A549 (cell line): ENCODE measurements at places on chromosomes 4 and X.
A peak's percentile ranks its signal among the peaks of the same experiment; 100 is the strongest.

- DNase-seq, result no peak
These were observed 68.0 kb downstream of the SNX12 start for GRCh38 chrX:71000139-71000538.

DNA sequence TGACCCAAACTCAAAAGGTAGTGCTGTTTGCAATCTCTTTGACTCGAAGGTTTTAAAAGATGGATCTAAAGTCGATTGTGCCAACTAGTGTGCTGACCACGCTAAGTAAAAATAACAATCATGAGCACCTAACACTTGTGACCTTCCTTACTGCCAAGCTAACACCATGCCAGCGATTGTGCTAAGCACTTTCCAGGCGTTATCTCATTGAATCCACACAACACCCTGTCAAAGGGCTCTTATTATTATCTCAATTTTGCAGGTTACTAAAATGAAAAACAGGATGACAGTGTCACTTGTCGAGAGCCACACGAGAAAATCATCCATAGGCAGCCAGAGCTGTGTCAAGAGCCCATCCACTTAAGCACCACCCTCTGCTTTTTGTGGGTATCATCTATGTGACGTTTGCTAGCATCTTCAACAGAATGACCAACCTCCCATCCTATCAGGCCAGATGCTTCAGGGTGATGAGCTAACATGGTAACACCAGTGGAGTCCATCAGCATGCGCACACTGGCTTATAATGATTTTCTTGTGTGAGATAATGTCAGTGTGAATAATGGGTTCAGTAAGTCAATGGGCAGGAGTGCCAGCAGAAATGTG lies 893 bp upstream of the GAB3 start:
- DNase-seq, result no peak

DNA sequence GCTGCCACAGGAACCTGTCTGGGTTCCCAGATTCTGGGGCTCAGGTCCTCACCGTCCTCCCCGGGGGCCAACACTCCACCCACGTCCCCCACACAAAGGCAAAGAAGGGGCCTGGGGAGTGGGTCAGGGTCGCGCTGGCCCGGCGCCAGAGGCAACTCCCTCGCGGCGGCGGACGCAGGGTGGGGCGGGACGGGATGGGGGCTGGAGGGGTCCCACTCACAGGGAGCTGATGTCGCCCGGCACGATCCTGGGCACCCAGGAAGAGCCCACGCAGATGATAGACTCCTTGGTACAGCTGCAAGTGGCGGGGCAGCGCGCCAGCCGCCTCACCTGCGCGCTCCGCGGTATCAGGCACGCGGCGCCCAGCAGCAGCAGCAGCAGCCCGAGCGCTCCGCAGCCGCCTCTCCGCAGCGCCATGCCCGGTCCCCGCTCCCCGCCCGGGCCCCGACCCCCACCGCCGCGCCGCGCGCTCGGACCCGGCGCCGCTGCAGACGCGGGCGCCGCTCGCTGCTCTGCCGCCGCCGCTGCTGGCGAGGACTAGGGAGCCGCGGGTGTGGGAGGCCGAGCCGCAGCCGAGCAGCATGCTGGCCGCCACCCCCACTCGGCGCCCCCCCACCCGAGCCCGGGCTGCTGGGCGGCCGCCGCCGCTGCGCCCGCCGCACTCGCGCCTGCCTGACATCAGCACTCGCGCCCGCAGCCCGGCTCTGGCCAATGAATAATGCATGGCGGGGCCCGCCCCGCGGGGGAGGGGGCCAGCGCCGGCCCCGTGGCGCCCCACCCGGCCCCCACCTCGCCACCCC lies at the start of gene LGI2:
Gene LGI2 (minus strand): TSS at position 670 of the 800 bp plus-strand sequence. CDS start 253 bp downstream, at position 417.
- DNase-seq, result no peak

DNA sequence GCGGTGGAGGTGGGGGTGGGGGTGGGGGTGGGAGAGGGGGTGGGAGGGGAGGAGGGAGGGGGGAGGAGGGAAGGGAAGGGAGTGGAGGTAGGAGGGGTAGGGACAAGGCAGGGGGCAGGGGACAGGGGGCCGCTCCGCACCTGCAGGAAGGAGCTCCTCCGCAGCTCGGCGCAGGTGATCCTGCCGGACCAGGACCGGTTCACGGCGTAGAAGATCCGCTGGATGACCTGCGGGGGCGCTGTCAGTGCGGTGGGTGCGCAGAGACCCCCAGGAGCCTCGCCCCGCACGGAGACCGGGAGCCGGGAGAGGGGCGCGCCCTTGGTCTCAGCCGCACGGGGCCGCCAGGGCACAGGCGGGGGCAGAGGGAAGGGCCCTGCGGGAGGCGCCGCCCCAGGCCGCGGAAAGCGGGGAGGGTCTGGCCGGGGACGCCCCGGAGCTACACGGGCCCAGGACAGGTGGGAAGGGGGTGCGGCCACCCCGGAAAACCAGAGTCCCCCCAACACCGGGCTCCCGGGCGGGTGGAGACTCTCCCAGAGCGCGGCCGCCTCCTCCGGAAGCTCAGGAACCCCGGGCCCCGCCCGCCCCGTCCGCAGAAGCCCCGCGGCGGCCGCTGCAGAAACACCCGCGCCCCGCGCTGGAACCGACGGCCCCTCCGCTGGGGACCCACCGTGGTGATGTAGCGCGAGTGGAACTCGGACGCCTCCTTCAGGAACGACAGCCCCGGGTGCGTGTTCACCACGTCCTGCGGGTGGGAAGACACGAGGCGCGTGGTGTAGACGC lies 27.6 kb upstream of the GTPBP6 start:
- DNase-seq, result no peak

DNA sequence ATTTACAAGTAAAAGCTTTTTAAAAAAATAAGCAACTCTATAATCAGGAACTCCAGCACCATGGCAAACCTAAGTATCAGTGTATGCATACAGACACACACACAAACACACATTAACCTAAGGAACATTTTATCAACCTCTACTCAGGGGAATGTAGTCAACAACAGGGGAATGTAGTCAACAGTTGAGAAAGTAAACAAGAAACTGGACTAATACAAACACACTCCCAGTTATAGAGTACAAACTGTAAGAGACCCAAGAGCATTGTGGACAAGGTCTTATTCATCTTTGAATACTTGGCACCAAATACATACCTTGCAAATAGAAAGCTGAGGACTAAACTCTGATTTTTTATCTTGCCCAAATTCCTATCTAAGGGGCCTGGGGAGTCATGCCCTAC lies 36.2 kb downstream of the PAPSS1 start:
- DNase-seq, result peak; percentile 60

DNA sequence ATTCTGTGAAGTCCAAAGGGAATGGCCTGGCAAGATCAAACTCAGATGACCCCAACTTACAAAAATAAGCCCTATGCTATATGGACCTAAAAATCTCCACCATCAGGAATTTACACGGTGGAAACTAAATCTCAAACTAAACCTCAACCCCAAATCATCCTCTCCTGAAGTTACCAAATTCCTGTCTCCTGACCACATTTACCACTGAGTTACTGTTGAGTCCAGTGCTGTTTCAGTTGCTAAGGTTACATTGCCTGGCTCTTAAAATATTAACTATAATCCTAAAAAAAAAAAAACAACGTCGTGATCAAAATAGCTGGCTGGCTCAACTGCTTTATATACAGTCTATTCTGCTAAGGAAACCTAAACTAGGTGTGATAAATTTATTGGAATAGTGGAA lies 315.2 kb upstream of the SLIT2 start:
- DNase-seq, result no peak

GRCh38 chr4:150310159-150310895 lies 232.1 kb downstream of the DCLK2 start:
- no peak for DNase-seq

GRCh38 chr4:98689507-98690174 lies 31.2 kb upstream of the TSPAN5 start:
- DNase-seq, result no peak

DNA sequence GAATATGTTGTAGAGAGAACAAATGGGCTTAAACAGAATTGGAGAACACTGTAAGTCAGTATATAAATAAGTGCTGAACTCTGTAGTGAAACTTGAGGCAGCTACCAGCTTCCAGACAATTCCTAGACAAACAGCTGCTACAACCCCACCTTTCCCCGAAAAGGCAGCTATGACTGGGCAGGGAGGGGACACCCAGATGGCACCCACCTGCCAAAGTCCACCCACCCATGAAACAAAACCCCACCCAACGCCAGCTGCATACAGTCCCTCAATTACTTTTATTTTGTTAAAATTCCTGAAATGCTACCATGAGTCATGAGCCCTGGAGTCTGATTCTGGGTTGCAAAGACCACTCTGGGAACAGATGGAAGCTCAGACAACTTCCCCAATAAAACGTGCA lies 24.4 kb downstream of the RELL1 start:
- DNase-seq, result no peak

GRCh38 chrX:20046223-20046622 lies 55.4 kb upstream of the BCLAF3 start:
- DNase-seq, result no peak

DNA sequence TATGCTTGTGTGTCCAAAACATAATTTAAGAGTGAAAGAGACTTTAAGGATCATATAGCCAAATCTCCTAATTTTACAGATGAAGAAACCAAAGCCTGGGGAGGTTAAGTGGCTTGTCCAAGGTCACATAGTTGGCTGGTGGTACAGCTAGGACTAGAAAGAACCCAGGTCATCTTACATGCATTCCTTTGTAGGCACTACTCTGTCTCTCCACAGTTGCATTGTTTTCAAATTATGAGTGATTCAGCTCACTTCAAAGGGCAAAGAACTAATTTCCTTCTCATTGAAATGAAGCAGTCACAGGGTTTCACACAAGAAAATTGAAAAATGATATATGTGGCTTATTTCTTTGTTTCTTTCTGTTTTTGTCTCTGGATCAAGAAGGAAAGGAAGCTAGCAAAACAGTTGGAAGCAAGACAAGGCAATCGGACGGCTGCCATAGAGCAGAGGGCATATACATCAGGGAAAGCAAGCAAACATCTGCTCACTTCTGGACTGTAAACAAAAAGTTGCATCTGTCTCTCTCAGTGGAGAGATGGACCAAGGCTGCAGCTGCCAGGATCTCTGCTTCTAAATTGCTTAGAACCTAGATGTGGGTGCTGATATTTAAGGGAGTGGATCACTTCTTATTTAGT lies 107.5 kb upstream of the AMOT start:
- DNase-seq, result no peak

DNA sequence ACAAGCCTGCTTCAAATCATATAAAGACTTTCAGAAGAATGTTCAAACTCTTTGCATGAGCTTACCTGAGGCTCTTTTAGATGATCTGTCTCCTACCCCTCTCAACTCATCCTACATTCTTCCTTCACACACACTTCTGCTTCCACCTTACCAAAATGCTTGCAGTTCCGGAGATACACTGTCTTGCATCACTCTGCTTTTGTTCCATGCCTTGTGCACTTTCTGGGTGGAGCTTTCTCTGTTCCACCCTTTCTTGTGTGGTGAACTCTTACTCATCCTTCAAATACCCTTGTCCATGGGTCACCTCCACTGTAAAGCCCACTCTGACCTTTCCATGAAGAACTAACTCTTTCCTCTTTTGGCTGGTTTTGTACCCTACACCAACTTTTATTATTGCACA lies 18.4 kb upstream of the MGST2 start:
- no peak for DNase-seq

DNA sequence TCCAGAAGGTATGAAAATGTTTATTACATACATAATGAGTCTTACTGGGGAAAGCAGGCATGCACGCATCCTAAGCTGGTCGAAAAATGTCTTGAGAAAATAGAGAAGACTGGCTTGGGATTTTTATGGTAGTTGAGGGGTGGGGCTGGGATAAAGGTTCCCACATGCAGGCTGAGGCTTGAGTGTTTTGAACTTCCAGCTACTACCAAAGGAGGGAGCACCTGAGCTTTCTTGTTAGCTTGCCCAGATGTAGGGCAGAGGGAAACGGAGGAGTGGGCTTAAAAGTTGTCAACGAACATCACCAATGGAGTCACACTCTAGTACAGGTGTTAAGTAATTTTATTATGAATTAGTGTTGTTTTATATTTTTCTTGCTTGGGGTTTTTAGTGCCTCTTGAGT lies 39.6 kb upstream of the SRPX start:
- peak; percentile 43 for DNase-seq

DNA sequence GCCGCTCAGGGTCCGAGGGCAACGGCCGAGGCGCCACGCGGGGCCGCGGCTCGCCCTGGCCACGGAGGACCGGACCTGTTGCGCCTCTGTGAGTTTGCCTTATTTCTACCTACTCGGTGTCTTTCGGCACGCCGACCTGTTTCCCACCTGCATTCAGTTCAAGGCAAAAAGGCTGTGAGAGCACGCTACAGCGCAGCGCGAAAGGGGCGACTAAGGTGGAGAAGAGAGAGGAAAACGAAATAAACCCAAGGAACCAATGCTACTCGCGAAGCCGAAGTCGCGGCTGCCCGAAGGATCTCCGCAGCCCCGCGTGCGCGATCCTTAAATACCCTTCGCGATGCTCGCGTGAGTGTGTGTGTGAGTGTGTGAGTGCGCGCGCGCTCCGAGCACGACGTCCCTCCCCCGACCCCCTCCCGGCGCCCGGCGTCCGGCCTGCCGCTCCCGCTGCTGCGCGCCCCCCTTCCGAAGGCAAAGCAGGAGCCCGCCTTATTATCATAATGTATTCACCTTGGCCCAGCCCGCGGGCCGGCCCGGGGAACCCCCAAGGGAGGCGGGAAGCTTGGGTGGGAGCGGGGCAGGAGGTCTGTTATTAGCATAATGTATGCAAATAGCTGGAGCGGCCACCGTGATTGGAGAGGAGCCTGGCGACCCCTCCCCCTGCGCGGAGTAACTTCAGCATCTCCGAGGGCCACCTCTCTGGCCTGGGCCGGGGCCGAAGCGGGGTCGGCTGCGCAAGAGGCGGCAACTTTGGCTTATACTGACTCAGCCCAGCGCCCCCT lies at the start of gene COL25A1:
Gene COL25A1 (minus strand): TSS at position 298 of the 779 bp plus-strand sequence.
- DNase-seq, result no peak

DNA sequence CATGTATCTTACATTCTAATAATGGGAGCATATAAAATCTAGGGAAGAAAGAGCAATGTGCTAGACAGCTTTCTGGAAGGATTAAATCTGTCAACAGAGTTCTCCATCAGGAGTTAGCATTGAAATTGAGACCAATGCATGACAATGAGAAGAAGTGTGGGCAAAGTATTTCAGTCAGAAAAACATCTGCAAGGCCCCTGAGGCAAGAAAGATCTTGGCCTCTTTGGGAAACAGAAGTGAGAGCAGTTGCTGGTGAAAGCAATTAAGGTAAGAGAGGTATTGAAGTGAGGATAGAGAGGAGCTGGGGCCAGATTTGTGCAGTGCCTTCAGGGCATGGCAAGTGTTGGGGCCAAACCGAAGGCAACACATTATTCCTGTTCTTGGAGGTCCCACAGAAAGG lies 999.1 kb downstream of the STPG2 start:
- no peak for DNase-seq

- no peak for DNase-seq
These were observed 345.4 kb downstream of the CFAP299 start for GRCh38 chr4:80680934-80681333.

- no peak for DNase-seq
These were observed 9.3 kb upstream of the LIMCH1 start for GRCh38 chr4:41528512-41529205.

DNA sequence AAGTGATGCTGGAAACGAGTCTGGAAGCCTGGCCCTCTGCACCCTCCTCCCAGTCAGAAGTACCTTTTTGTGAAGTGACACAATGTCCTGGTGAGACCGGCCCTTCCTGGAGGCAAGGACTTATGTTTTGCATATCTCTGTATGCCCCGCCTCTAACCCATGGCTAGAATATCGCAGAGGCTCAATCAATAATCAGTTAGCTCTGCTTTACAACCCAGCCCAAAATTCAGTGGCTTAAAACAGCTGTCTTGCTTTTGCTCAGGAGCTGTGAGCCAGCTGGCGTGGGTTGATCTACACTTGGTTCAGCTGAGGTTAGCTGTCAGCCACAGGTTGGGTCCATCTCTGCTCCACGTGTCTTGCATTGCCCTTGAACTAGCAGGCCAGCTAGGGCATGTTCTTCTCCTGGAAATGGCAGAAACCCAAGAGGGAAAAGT lies 98.8 kb upstream of the METTL14 start:
- no peak for DNase-seq

GRCh38 chr4:147447786-147448185 lies 33.1 kb upstream of the EDNRA start:
- no peak for DNase-seq
